CD4-positive, alpha-beta T cell (primary cell): ENCODE measurements at places on chromosomes 1 and 21.

GRCh38 chr1:111911776-111912515, 77.5 kb downstream of the KCND3 start:
- DNase-seq = no peak

- DNase-seq = no peak
Observed at GRCh38 chr1:55057956-55058298, 18.6 kb downstream of the PCSK9 start.

DNA sequence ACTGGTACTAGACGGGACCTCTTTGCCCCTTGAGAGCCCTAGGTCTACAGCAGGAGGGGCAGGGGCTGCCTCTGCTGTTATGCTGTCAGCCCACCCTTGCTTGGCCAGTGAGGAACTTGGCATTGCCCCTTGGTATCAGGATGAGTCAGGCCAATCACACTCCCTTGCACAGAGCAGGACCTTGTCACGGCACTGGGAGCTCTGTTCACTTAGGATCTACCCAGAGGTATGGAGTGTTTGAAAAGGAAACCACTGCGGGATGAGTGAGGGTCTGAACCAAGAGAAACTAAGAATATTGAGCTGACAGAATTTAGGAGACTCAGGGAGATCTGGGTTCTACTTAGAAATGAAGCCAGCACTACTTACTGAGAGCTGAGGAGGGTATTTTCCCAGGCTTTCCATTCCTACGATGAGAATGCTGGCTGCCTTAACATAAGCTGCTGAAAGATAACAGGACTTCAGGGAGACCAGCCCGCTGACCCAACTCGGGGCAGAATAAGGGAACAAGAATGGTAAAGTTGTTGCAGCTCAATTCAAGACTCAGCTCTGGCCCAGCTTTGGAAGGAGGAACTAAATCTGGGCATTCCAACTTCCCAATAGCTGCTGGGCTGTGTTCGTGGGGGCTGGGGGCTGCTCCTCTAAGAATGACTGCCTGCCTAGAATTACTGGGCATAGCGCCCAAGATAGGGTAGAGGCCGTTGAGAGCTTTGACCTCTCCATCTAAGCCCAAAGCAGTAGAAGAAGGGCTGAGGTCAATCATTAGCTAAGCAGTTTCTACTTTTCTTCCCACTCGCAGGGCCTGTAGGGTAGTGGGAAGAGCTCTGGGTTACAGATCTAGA, 1.5 kb downstream of the FABP3 start:
- no peak for DNase-seq

GRCh38 chr1:75950176-75950575, 18.0 kb upstream of the ASB17 start:
- no peak for DNase-seq

- no peak for DNase-seq
Observed at GRCh38 chr1:93937997-93938396, 28.8 kb upstream of the GCLM start.

- no peak for DNase-seq
Observed at GRCh38 chr1:117919376-117919775, 10.0 kb downstream of the GDAP2 start.

- no peak for DNase-seq
Observed at GRCh38 chr21:29825936-29826335, 113.9 kb downstream of the GRIK1 start.

DNA sequence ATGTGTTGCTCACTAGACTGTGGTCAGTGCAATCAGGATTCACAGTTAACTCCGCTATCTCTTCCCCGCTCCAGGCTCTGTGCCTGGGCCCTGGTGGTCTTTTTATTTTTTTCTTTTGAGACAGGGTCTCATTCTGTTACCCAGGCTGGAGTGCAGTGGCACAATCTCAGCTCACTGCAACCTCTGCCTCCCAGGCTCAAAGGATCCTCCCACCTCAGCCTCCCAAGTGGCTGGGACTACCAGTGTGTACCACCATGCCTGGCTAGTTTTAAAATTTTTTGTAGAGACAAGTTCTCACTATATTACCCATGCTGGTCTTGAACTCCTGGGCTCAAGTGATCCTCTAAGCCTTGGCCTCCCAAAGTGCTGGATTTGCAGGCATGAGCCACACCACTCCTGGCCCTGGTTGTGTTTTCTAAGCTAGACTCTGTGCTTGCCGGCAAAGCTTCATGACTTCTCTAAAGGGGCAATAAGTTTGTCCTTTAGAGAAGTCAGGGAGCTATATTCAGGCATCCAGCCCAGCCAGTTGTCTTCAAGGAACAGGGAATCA, 1.4 kb downstream of the RCSD1 start:
- DNase-seq = no peak

DNA sequence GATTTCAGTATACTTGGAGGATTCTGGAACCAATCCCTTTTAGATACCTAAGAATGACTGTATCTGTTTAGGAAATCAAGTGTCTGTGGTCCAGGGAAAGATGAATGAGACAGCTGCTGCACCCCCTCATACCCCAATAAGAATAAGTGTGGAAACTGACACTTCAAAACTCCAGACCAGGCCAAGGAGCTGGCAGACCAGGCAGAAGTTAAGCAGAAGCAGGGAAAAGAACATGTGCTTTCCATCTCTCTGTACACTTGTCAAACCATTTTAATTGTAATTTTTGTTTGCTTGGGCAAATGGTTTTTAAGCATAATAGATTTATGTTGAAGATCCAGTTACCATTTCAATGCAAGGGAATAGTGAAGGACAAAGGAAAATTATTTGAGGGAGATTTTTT, 100.2 kb downstream of the GREM2 start:
- DNase-seq = no peak

DNA sequence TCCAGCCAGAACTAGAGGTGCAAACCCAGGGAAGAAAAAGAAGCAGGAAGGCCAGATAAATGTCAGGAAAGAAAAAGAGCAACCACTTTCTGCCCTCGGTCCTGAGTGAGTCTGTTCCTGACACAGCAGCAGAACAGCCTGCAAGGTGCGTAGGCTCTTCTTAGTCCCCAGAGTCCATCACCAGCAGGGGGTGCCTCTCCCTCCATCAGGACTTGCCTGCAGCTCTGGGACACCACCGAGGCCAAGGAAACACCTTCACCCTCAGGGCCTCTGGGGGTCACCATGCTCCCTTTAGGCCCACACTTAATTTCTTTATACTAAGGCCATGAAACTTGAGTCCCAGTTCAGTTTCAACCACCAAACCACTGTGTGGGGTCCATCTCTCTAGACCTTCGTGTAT, 43.7 kb upstream of the NFASC start:
- DNase-seq = no peak

DNA sequence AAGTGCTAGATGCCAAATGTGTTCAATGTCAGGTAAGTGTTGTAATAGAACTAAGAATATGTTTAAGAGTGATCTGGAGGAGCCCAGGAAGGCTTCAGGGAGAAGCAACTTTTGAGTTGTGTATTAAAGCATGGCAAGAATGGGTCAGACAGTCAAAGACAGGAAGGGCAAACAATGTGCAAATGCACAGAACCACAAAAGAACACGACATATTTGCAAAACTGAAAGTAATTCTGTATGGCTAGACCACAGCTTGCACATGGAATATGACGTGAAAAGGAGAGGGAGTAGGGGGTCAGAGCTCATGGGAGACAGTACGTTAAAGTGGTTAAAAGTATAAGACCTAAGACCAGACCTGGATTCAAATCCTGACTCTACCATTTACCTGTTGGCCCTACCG, 7.1 kb upstream of the SORT1 start:
- no peak for DNase-seq

- DNase-seq = no peak
Observed at GRCh38 chr1:95095833-95096217, 21.3 kb upstream of the TLCD4 start.

DNA sequence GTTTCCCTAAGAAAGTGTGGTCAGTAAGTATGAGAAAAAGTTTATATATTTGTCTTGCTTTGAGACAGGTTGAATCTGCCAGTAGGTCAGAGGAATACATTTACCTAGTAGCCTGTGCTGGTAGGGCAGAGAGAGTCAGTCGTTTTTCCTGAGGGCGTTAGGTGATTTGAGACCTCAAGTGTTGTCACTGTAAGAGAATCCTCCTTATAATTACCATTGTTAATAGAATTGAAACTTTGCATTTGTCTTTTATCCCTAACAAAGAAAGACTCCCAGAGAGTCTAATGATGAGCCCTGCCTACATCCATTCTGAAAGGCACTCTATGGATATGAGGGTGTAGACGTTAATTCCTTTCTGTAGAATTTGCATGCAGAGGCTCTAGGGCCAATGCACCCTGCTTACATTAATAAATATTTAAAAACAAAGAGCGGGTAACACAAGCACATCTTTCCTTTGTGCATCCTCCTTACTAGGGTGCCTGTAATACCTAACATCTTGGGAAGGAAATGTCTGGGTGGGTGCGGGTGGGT, 16.4 kb downstream of the PBX1 start:
- no peak for DNase-seq

DNA sequence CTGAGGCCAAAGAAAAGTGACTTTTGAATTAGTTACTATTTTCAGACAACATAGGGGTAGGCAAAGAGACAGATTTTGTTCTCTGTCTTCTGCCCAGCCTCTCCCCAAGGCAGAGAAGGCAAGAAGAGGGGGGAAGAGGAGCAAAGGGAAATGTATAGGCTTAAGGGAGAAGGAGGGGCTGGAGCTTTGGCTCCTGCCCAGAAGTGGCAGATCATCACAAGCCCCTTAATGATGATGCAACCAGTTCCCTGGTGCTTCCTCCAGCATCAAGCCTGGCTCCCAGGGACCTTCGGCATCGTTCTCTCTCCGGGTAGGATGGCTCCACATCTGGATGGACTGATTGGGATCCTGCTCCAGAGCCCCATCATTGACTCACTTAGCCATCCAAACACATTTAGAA, 112.8 kb downstream of the KCND3 start:
- DNase-seq = no peak

DNA sequence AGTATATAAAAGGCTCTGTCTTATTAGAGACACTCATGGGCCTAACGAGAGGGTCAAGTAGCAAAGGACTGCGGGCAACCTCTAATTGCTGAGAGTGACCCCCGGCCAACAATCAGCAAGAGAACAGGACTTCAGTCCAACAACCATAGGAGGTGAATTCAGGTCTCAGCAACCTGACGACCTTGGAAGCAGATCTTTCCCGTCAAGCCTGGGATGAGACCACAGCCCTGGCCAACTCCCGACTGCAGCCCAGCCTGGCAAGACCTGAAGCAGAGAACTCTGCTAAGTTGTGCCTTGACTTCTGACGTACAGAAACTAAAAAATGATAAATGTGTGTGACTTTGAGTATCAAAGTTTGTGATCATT, 5.7 kb downstream of the ECHDC2 start:
- DNase-seq = no peak

DNA sequence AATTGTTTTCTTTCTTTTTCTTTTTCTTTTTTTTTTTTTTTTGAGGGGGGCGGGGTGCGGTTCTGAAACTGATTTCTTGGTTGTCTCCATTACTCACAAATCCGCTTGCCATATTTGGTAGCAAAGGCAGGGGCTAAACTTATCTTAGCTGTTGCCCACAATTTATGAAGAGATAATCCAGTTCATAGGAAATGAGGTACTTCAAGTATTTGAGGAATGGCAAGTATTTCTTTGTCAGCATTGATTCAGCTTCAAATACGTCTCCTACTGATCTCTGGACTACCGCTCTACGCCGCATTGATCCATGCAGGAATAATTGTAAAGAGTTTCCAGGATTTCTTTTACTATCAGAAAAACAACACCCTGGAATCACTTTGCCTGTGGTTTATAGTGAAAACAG, 289.2 kb upstream of the DPYD start:
- DNase-seq = no peak

DNA sequence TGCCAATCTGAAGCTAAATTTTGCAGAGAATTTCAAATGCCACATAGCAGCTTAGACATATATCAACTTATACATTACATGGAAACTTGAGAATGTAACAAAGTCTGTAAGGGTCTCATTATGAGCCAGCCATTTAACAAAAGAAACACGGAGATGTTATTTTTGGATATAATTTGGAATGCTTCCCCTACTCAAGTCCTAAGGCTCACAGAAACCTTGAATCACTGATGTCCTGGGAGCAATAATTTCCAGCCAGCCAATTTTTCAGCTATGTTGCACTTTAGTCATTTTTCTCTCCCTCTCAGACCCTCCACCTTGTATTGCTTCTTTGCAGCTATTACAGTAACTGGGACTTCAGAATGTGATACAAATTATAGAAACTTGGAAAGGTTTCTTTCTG, 56.9 kb downstream of the EIF2B3 start:
- DNase-seq = no peak

GRCh38 chr1:20686883-20687725, 25.9 kb upstream of the DDOST start:
- DNase-seq = no peak

DNA sequence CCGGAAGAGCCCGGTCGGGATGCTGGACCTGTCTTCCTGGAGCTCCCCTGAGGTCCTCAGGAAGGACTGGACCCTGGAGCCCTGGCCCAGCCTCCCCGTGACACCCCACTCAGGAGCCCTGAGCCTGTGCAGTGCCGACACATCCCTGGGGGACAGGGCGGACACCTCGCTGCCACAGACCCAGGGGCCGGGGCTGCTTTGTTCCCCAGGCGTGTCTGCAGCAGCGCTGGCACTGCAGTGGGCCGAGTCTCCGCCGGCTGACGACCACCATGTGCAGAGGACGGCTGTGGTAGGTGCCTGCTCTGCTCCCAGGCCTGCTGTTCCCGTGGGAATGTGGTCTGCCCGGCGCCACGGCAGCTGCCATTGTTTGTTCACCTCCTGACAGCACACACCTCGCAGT, 42.1 kb upstream of the DIP2A start:
- DNase-seq = no peak

DNA sequence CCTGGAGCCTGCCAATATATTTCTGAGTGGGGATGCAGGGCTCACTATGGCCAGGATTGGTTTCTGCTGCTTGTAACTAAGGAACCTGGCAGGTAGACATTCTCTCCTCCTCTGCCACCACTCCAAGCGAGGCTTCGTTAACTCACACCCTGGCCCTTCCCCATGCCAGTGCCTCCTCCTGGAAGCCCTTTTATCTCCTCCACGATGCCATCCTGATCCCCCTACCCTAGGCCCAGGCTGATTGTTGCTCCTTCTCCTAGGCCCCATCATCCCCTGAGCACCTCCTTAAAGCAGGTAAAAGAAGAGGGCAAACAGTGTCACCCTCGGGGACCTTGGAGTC, 118.5 kb downstream of the DMRTB1 start:
- no peak for DNase-seq

- no peak for DNase-seq
Observed at GRCh38 chr1:186535388-186536133, 74.6 kb upstream of the PDC start.

GRCh38 chr1:76832521-76832920, 34.8 kb upstream of the ST6GALNAC5 start:
- DNase-seq = no peak
